Fibroblast of lung (primary cell): ENCODE measurements at places on chromosomes 12 and 14.
A peak's percentile ranks its signal among the peaks of the same experiment; 100 is the strongest.

GRCh38 chr12:132886529-132887477 lies 602 bp downstream of the CHFR start:
- DNase-seq = no peak

DNA sequence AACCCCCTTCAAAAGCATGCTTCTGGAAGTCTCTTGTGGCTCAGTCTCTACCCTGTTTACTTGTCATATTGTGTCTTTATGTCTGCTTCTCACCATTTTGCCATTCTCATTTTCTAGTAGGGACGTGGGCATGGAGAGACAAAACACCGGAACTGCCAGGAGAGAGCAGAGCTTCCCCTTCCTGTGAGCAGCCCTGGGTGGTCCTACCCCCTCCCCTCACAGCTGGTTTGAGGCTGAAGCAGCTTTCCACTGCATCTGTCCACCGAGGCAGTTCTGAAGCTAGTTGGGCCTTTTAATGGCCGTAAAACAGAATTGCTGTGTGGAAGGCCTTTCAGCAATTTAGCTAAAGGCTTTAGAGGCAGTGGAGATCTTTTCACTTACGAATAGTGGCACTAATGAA lies 77.0 kb downstream of the PELI2 start:
- no peak for DNase-seq

GRCh38 chr12:570435-570920 lies 92.8 kb downstream of the NINJ2 start:
- peak; percentile 86 for DNase-seq

DNA sequence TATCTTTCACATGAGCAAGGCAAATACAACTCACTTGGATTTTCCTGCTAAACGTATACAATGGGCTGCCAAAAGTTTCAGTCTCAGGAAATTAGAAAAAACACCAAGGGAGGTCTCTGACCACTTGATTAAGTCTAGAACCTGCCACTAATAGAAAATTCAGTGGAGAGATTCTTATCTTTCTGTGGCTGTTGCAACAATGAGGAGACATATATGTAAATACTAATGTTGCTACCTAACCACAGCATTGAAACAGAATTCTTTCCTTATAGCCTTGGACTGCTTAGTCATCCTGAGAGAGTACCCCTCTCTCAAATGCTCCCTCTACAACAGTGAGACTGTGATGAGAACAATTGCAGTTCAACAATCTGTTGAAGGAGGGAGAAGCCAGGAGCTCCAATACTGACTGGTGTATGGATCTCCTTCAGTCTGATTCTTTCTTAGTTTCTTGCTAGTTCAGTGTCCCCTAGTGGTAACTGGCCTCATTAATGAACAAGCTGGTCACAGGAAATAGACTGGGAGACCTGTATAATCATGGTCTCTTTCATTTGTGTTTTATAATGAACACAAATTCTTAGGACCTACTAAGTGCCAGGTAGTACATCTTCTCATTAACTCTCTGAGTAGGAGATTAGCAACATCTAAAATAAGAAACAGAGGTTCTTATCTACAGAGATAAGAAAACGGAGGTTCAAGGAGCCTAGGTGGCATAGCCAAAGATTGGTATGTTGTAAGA lies 164.5 kb downstream of the SLC38A4 start:
- DNase-seq = peak; percentile 96

DNA sequence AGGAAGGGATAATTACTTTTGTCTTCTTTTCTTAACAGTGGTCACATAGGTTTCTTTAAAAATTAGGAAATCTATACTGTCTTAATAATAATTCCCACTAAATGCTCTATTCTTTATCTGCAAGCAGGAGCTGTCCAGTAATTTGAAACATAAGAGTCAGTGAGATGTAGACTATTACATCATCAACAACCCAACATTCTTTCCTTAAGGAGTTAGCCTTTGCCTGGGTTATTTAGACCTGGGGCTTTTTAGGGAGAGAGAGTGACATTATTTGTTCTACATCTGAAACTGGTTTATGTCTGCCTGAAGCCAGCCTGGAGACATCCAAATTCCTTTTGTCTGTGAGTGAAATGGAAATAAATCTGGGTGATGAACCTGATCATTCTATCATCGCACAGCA lies 294.4 kb downstream of the TMTC2 start:
- no peak for DNase-seq

DNA sequence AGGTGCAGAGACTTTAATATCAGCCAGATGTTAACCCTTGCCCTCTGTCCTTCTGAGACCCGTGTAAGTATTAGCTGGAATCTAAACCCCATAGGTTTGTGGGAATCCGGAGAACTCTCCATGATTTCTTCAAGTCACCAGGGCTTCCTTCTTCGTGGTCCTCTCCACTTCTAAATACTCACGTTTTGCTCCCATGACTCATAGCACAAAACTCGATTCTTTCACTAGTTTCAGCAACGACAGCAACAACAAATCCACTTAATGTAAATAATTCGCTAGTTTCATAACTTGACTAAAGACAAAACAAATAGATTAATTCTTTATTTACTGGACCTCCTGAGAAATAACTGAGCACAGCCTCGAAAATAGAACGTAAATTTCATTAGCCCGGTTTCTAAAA lies 4.4 kb upstream of the CLEC2A start:
- DNase-seq = no peak
